ENCODE measurements at places on chromosomes 11 and 22.

DNA sequence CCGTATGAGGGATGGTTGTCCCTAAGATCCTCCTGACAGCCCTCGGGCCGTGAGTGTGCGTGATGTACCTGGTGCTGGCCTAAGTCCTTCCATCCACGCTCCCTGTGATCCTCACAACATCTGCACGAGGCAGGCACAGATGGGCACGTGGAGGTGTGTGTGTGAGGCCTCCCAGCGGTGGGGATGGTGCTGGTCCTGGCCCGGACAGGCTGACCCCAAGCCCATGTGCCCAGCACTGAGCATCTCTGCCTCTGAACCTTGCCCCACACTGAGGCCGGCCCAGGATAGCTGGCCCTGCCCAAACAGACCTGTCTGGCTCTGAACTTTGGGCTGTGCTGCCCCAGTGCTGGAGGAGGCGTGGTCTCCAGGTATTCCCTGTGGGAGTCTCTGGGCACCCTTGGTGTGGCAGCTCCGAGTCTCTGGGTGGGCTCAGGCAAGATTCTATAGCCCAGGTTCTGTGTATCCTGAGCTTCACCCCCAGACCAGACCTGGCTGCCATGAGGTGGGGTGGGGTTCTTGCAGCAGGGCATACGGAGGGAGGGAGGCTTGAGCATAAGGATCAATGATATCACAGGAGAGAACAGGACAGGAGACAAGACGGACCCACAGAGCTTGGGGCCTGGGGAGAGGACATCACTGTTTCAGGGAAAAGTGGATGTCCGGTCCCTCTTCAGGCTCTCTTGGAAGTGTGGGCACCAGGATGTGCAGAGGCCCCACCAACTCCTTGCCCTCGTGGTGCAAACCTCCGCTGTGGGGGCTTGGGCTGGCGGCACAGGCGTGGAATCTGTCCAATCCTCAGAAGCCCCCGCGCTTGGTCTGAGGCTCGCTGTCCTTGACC lies 881.8 kb downstream of the BRD1 start:
- no peak for DNase-seq

- no peak for DNase-seq
Measured at GRCh38 chr22:24992946-24993345, 40.4 kb downstream of the KIAA1671 start.

GRCh38 chr11:121418625-121419114 lies 33.4 kb upstream of the SORL1 start:
- peak; percentile 77 for DNase-seq

- DNase-seq, result no peak
Measured at GRCh38 chr11:92839450-92839849, 130.0 kb upstream of the MTNR1B start.

GRCh38 chr11:77547863-77548551 lies 41.7 kb upstream of the AQP11 start:
- DNase-seq, result peak; percentile 61

GRCh38 chr11:105609341-105609781 lies 512 bp upstream of the GRIA4 start:
- no peak for DNase-seq

GRCh38 chr11:27201454-27202302 lies 161.1 kb downstream of the BBOX1 start:
- DNase-seq, result no peak

- DNase-seq, result no peak
Measured at GRCh38 chr11:113262594-113262993, 51.8 kb upstream of the TTC12 start.

DNA sequence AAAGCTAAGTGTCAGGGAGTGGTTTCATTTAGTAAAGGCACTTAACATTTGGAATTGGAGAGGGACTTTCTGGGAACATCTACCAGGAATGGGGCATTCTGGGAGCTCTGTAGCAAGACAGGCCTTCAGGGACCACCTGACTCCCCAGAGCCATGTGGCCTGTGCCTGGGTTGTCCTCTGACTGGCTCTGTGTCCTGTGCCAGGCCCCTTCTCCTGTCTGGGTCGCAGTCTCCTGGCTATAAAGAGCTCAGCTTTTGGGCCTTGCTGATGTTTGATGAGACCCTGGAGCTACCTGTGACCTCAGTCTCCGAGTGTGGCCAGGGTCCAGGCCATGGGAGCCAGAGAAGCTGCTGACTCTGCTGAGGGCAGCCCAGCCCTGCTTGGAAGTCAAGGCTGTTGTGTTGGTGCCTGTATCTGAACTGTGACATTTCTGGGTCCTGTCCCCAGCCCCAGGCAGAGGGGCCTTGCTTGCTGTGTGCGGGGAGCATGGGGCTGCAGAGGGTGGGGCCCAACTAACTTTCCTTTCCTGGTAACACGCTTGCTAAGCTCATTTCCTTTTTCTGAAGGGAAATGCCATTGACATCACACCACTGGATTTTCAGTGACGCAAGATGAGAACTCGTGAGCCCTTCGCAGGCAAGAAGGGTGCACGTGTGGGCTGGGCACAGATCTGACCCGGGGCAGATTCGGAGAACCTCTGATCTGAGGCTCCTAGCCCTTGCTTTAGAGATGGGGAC lies 41.3 kb downstream of the LRRC32 start:
- peak; percentile 51 for DNase-seq

DNA sequence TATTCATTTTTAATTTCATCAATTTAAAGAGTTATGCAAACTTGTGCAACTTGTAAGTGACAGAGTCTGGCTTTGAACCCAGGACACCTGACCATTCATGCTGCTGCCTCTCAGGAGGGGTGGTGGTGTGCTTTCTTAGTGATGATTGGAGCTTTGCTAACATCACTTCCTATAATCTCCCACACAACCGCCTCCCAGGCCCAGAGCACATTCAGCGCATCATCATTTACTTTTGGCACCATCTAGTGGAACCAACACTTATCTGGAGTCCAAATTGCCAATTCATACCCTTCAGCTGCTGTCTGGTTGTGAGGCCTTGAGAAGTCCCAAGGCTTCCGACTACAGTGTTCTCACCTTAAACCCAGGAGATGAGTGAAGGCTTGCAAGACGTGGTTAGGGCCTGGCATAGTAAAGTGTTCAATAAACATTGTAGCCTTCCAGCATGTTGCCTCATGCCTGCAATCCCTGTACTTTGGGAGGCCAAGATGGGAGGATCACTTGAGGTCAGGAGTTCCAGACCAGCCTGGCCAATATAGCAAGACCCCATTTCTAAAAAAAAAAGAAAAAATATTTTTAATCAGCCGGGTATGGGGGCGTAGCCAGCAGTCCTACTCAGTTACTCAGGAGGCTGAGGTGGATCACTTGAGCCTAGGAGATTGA lies 1.1 kb upstream of the TTLL1 start:
- DNase-seq, result peak; percentile 73

GRCh38 chr11:83292709-83293456 lies 6.7 kb upstream of the CCDC90B start:
- peak; percentile 52 for DNase-seq

GRCh38 chr11:68893282-68893681 lies 10.3 kb downstream of the MRPL21 start:
- DNase-seq, result no peak

DNA sequence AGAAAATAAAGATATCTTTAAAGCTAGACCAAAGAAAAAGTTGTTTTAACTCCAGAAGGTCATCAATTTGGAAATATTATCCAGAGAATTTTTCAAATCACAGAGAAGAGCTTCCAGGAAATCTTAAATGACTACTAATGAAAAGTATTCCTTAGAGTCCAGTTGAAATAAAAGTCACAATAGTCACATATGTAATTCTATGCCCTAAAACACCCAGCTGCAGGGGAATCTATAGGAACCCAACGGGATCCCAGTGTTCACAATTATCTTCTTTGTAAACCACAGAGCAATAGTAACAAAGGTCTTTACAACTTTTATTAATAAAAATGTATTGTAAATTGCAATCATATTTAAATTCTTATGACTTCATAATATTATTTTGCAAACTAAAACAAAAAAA lies 27.1 kb downstream of the MPPED2 start:
- no peak for DNase-seq

- no peak for DNase-seq
Measured at GRCh38 chr22:46797355-46797754, 34.9 kb downstream of the TBC1D22A start.

- DNase-seq, result no peak
Measured at GRCh38 chr11:14322510-14322909, 36.5 kb downstream of the RRAS2 start.

DNA sequence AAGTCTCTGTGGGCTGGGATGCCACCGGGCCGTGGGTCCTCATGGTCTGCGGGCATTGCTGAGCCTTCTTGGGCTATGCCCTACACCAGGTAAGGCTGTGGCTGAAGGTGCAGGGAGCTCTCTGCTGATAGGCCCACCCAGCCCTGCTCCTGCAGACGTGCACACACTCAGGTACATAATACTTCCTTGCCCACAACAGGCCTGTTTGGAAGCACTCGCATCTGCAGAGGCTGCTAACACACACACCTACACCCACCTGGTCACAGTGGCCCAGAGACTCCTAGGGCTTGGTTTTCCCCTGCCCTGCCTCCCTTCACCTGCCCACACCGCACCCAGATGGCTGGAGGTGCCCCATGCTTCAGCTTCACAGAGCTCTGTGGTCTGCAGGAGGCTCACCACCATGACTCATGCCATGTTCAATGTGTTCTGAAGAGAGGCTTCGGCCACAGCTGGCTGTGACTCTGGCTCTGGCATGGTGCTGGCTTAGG lies 72.8 kb upstream of the KCNQ1OT1 start:
- DNase-seq, result peak; percentile 51

GRCh38 chr11:46308631-46309419 lies 31.4 kb downstream of the CREB3L1 start:
- DNase-seq, result peak; percentile 75

DNA sequence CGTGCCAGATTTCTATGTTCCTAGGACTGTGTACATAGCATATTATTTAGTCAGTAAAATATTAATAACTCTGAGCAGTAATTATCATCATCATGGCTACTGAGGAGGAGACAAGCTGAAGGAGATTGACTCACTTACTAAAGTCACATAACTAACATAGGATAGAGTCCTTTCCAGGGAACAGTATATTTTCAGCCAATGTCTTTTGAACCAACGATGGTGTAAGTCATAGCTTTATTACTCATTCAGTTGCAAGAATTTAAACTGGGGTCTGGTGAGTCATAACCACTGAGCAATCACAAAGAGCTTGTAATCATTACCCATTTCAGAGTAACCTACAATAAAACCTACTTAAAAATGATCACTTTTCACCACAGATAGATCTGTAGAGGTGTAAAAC lies 1564.8 kb upstream of the TENM4 start:
- no peak for DNase-seq

DNA sequence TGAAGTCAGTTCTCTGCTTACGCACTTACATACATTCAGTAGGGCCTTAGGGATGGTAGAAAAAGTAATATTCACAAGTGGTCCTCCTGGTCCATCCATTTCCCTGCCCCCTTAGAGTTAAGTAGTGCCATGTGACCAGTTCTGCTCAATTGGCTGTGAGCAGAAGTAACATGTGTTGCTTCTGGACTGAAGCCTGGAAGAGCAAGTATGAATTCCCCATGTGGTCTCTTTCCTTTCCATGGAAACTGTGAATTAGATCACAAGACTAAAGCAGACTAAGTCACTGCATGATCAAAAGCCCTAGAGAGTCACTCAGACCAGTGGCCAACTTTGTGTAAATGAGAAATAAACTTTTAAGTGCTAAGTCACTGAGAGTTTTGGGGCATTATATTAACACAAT lies 341.7 kb upstream of the CADM1 start:
- no peak for DNase-seq

DNA sequence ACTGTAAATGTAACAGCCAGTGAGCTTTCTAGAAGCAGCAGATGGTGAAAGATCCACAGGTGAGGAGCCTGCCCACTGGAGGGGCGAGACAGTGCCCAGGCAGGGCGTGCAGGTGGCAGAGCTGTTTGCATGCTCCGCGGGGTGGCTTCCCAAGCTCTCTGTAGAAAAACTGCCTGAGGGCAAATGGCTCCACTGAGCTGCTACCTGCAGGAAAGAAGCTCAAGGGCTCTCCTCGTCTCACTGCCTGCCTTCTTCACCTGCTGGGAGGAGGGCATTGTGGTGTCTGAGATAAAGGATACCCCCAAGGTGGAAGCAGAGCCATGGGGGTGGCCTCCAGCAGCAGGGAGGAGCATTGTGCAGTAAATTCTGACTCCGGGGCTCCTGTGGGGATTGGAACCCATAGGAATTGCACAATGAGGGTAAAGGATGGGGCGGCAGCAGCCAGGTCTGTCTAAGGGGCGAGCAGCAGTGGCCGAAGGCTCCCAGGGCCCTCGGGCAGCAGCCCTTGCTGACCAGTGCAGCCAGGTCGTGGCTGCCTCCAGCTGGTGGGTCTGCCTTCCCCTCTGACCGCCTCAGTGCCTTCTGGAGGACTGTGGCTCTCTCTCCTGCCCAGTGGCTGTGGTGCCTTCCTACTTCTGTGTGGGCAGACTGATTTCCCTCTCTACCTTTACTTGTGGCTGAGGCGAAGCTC lies 28.0 kb upstream of the CABP7 start:
- DNase-seq, result no peak

- DNase-seq, result no peak
Measured at GRCh38 chr22:22155146-22155545, 89.4 kb upstream of the VPREB1 start.

DNA sequence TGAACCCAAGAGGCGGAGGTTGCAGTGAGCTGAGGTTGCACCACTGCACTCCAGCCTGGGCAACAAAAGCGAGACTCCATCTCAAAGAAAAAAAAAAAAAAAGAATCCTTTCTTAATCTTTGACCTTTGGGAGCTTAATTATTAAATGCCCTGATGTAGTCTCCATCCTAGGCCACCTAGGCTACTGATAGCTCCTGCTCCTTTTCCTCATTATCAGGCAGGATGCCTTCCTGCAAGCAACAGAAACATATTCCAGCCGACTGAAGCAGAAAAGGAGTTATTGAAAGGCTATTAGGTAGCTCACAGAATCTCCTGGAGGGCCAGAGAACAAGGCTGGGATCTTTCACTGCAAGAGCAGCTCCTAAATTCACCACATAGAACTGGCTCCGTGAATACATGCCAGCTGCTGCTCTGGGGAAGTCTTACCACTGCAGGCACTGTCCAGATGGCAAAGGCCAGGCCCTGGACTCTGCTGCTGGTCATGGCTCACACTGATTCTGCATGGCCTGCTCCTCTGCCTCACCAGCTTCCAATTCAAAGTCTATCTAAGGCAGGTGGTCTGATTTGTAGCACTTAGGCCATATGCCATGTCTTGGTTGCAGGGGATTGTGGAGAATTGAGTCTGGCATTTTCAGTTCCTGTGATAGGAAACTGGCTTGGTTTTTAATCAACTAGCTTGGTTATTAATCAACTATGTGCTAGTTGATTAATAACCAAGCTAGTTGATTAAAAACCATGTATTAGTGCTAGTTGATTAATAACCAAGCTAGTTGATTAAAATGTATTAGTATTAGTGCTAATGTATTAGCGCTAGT lies 26.0 kb upstream of the POLD3 start:
- DNase-seq, result no peak

DNA sequence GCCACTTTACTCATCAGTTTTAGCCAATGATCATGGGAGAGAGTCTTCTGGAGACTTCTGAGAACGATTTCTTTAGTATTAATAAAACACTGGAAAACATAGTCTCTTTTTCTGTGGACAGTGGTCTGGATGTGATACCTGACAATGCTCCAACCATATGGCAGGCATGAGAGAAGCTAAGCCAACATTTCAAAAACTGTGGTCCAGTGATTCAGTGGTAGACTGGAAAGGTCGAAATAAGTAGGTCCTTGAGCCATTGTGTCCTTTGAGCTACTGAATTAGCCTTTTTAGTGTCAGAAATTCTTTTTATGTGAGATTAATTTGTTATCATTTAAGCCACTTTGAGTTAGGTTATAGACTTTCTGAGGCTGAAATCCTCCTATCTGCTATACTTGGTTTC lies 197.7 kb upstream of the CTSC start:
- no peak for DNase-seq
